SK-N-MC (cell line): ENCODE measurements at places on chromosomes 7 and 10.

DNA sequence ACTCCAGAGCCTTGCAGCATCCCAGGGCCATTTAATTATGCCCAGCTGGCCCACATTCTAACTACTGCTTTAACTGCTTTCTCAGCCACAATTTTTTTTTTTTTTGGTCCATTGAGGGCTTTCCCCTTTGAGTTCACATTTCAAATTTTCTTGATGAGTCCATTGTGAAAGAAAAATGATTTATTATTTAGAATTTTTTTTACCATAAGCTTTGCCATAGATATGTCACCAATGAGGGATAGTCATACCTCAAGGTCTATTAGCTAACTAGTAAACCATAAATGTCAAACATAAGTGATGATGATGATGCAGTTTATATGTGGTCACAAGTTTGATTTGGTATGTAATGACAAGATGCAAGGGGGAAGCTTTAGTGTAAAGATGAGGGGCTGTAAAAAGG, 282.9 kb downstream of the BICC1 start:
- DNase-seq: no peak

DNA sequence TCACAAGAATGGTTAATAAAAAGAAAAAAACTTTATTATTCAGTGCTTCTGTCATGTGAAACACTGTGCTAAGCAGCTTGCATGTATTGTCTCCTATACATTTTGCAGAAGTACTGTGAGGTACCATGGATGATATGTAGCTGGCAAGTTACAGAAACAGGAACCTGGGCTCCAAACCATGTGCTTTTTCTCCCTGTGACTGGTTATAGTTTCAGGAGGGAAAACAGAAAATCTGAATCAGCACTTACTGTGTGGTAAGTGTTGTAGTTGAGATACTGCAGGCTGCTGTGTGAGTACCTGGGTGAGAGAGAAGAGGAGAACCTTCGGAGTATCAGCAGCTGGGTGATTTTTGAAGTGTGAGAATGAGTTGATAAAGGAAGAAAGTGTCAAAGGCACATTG, 285.0 kb downstream of the SUGCT start:
- DNase-seq: no peak

DNA sequence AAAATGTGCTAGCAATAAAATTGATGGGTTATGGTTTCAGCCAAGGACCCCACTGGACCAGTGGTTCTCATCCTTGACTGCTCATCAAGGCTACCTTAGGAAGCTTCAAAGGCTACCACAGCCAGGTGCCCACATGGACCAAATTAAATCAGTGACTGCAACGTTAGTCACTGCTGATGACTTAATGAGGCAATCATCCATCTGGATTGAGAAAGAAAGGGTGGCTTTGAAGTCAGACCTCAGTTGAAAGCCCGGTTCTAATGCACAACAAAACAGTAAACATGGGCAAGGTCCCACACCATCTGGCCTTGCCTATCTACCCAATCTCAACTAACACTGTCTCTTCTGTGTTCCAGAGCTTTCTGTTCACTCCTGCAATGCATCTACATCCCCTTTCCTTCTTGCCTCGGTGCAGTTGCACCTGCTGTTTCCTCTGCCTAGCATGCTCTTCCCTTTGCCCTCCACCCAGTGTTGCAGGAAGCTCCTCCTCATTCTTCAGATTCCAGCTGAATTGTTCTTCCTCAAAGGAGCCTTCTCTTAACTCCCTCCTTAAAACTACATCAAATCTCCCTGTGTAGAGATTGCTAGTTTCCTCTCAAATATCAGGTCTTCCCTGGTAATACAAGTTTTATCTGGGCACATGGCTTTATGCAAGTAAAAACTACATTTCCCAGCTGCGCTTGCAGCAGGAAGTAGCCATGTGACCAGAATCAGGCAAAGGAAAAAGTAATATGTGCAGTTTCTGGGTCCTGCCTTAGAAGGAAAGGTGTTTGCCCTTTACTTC, 10.3 kb upstream of the KCNK18 start:
- no peak for DNase-seq

DNA sequence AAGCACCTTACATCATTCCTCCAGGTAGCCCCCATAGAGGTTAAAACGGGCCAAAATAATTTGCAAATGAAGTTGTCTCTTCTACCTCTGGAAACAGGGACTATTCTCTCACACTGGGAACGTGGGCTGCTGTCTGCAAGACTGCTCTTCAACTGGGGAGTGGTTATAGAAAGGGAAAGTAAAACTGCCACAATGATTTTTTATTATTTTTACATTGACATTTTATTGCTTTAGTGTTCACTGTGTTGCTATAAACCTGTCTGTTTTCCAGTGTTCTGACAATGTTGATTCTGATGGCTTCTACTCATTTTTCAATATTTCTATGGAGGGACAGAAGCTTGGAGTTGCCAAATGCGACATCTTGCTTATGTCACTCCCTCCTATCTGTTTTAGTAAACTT, 115.1 kb upstream of the ANTXRL start:
- DNase-seq: no peak

GRCh38 chr7:101940830-101941229, 123.4 kb downstream of the CUX1 start:
- no peak for DNase-seq

DNA sequence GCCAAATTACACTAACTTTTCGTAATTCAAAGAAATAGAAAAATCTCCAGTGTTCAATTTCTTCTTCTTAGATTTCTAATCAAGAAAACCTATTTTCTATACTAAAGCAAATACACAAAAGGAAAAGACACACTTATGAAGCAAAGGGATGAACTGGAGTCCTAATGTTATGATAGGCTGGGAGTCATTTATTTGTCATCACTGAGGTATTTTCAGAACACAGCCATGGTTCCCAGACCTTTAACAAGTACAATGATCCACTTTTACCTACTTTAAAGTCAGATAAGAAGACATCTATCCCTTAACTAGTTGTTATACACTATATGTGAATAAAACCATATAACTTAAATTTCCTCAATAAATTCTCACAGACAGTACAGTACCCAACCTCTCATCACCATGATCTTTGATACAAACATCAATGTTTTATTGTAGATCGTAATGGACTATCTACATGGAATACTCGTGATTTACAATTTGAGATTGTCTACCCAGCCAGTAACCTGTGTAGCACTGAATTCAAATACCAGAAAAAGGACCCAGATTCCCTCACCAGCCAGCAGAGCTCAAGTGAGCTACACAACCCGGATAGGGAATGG, 12.5 kb downstream of the ASNS start:
- no peak for DNase-seq

DNA sequence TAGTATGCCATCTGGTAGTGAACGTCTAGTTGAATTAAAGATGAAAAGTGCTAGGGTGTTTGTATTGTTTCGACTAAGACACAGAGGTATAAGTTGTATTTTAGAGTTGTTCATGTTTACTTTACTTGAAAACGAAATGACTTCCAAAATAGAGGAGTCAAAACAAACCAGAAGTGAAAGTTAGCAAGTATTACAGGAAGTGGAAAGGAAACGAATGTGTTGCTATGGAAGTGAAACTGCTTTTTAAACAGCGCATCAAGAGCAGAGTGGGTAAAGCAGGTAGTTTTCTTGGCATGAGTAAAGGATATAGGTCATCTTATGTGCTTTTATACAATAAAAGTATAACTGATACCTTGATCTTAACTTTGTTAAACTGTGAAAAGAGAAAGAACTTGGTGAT, 20.0 kb upstream of the GALNTL5 start:
- DNase-seq: no peak

DNA sequence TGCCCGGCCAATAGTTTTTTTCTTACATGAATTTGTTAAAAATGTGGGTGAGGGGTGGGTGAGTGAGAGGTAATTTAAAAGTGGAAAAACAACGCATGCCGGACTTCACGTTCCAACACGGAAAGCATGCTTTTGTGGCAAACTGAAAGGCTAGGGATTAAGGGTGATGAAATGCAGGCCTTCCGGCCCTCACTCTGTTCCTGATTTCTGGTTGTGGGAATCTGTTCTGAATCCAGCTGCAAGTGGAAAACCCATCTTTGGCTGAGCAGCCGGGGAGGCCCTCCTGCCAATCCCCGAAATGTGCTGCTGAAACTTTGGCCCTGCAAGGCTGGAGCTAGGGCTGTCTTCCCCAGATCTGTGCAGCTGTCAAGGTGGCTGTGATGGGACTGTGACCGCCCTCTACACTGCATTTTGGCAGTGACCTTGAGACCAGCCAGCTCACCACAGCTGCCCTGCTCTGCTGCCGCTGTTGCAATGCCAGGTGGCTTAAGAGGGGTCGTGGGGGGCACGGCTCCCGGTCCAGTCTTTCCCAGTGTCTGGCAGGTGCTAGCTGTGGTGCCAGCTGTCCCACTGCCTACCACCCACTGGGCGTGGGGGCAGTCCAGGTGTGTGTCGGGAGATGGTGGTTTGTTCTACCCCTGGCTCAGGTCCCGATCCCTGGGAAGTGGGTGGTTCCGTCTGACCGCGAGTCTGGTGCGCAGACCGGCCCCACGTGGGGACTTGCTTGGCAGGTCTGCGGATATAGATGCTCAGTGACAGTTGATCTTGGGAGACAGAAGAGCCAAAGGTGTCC, 39.0 kb downstream of the TET1 start:
- DNase-seq: no peak

- DNase-seq: no peak
These were observed 344.0 kb downstream of the ARL4A start for GRCh38 chr7:13031468-13031867.

DNA sequence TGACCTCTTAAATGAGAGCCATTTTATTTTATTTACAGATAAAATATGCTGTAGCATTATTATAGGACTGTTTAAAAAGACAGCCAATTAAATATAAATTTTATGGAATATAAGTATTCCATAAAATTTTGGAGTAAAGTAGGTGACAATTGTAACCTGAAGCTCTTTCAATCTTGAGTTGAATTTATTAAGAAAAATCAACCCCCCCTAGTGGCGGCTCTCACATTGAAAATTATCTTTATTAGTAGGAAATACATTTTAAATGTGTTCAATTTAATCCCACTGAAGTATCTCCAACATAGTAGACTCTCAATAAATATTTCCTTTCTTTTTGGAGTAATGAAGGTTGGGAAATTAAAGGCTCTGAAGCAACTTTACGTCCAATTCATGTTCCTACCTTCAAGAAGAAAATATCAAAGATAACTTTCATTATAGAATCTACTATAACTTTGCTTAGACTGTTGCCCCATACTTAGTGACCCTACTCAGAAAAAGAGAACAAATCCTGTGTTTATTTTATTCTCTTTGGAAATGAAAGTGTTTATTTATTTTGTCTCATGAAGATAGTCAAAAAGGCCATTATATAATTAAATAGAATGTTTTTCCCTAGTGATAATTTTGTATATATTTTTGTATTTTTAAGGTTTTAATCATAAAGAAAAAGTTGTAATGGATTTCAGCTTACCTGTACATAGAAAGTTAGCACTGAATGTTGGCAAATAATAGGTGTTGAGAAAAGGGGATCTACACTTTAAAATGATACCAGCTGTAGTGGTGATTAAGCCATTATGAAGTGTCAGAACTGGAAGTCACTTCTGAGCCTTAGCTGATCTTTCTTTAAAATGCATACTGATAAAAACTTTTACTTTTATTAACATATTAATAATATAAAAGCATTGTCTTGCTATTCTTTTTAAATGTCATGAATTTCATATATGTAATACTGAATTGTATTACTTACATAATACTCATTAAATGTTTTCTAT, 3.3 kb downstream of the AHR start:
- DNase-seq: no peak

DNA sequence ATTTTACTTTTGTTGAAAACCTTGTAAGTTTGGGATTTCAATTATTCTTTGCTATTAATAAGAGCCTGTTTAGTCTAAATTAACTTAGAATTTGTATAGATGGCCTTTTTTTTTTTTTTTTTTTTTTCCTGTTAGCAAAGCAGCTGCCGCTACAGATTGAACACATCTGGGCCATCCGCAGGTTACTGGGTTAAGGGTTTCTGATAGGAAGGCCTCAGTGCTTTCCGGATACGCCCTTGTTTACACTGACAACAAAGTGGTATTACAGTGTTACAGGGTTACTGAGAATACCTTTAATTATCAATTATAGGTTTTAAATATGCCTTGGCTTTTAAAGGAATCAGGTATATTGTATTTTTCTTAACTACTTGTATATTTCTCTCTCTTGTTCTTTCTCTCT, 76.8 kb downstream of the PTN start:
- DNase-seq: no peak

GRCh38 chr10:33336582-33337325, 2.3 kb upstream of the NRP1 start:
- DNase-seq: no peak

GRCh38 chr7:19851504-19851903, 78.1 kb upstream of the TMEM196 start:
- no peak for DNase-seq

DNA sequence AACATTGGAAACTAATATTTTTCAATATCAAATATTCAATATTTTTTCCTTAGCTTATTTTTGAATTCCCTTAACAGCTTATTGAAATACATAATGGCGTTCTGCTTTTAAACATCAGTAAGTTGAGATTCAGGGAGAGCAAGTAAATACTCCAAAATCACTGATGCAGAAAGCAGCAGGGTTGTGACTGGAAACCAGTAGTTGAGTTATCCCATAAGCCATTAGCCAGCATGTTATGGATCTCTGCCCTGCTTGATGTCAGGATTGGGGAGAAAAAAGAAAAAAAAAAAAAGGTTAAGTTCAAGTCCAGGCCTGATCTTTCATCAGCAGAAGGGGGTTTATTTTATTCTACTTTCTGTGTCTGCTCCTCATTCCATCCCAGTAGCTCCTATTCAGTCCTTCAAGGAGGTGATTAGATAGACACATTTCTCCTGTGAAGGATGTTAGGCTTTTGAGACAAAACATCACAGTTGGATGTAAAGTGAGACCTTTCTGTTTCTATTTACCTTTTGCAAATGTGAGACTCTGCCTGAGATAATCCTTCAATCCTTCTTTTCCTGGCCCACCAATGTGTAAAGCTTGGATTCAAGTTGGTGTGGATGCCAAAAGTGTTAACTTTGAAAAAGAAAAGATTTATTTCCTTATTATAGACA, 110.9 kb upstream of the HDAC9 start:
- no peak for DNase-seq
